Mesenteric fat pad (tissue), 1 donor: ENCODE measurements at places on chromosomes 13 and 19. TPM values are rescaled to one million over a fixed set of nuclear protein-coding genes. Genes with fewer than 3 reads are reported as not detected.
A peak's percentile ranks its signal among the peaks of the same experiment; 100 is the strongest.

GRCh38 chr19:41570639-41571112 lies 5.3 kb upstream of the CEACAM21 start:
- DNase-seq = no peak

GRCh38 chr13:76163761-76164160 lies 527.6 kb downstream of the LMO7 start:
- no peak for DNase-seq

GRCh38 chr19:12766051-12766521 lies 9.3 kb downstream of the HOOK2 start:
- peak; percentile 94 for DNase-seq

DNA sequence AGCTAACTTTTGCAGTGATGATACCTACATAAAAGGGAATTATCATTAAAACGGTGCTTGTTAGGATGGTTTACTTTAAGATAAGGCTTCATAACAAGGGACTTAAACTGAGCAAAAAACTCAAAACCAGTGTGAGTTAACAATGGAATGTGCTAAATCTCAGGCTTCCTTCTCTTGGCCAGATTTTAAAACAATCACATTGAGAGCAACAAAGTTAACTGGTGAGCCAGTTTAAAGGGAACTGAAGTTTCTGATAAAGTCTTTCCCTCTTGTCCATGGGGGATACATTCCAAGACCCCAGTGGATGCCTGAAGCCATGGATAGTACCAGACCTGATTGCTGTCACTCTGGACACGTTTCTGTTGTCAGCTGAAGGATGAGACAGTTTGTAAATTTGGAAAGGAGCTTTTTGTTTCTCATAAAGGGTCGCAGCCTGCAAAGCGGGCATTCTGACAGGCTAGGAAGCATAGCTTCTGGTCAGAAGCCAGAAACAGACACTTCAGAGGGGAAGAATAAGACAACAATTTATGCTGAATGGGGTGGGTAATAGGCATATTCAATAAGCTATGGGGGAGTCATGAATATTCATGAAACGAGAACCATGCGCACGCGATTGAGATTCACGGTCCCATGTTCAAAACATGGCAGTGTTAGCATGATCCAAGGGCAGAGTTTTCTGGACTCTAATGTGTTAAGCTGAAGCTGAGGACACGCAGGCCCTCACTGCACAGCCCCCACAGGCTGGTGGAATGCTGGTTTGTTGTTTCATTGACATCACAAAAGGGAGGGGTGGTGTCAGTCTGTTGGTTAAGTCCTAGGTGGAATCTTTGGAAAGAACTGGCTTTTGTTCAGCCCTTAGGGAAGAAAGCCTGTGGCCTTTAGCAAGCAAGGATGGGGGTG lies 150.6 kb upstream of the RNF113B start:
- no peak for DNase-seq

GRCh38 chr19:2461751-2462634 lies 5.2 kb upstream of the LMNB2 start:
- DNase-seq = no peak

DNA sequence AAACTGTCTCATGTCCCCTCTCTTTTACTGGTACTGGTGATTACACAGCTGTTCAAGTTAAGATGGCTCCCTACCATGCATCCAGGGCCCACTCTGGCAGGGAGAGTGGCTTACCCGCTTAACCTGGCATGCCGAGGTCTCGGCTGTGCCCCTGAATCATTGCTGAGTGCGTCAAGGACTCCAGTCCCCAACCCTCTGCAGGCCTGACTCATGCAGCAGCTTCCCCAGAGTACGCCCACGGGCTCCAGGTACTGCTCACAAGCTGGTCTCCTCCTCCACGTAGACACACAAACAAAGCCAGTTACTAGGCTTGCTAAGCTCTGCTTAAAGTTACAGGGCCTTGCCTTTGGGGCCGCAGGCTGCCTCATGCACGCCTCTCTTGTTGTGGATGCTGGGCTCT lies 447.4 kb downstream of the COG6 start:
- DNase-seq = no peak

DNA sequence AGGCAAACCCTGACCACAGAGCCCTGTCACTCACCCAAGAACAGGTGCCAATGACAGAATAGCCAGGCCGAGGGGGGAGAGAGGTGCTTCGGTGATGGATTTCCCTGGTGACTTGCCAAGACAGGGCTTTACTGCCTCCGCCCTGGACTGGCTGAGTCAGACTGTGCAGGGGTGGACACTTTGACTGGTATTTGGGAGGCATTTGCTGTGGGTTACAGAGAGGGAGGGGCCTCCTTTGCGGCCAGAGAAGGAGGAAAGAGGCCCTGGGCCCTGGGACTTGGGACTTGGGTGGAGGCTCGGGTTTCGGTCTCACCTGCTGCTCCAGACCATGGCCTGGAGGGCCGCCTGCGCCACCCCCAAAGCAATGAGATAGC lies 4.6 kb upstream of the EPS8L1 start:
- DNase-seq = no peak

GRCh38 chr13:104757712-104758111 lies 1691.5 kb upstream of the SLC10A2 start:
- DNase-seq = no peak

DNA sequence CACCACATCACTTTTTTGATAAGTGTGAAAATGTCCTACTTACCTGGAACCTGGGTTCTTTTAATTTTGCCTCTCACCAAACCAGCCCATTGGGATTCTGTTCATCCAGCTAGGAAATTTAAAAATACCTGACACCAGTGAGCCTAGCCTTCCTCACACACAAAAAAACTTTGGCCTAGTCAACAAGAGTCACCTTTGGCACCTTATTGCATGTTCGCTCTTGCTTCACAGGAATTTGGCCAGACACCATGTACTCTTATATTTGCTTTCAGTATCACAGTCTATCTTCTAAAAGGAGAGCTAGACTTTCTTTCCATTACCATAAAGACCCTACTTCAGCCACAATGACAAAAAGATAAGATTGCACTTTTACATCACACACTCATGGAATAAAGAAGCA lies 65.8 kb downstream of the ZNF257 start:
- DNase-seq = no peak

- DNase-seq = no peak
Observed at GRCh38 chr13:35501661-35502235, 25.3 kb upstream of the MAB21L1 start.

DNA sequence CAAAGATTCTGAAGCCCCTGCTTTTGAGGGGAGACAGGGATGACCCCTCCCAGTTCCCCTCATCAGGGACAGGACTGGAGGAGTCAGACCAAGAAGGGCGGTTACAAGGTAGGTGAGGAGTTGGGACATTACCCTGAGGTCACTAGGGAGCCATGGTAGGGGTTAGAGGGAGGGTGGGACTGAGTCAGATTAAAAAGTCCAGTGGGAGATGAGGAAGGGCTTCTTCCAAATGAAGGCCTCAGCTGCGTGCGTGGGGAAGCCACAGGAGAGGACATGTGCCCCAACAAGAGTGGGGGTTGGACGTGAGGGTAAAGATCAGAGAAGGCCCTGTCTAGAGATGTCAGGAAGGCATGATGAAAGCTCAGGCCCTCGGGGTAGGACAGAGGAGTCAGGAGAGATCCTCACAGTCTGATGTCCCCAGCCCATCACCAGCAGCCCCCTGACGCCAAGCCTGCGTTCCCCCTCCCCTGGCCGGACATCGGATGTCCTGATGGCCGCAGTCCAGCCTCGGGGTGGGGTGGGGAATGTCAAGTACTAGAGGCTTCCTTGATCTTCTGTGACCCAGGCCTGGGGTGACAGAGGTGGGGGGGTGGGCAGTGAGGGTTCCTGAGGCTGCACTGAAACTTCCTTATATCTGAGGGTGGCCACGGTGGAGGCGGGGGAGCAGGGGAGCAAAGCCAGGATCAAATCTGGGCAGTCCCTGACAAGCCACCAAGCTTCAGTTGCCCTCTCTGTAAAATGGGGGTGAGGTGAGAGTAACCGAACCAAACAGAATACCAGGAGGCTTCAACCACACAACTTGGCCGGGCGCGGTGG lies 6.5 kb upstream of the MFSD12 start:
- DNase-seq = no peak

- no peak for DNase-seq
Observed at GRCh38 chr13:62092536-62092935, 676.9 kb upstream of the PCDH20 start.

- DNase-seq = no peak
Observed at GRCh38 chr13:47932950-47933923, 67.8 kb downstream of the SUCLA2 start.

Gene ATXN8OS
- not detected for total RNA-seq

Gene SPRED3
- total RNA-seq = 2.2 TPM

Gene ZNF480
- 10.1 TPM for total RNA-seq

Gene TBC1D17
- 39.9 TPM for total RNA-seq

Gene CATSPERD
- total RNA-seq = not detected

Gene TMEM255B
- total RNA-seq = 22.7 TPM

Gene NANOS3
- total RNA-seq = not detected

Gene NLRP9
- total RNA-seq = not detected
